ENCODE measurements at places on chromosomes 12 and 14.

- DNase-seq: no peak
Measured at GRCh38 chr12:15861404-15861803, 20.8 kb upstream of the STRAP start.

- no peak for DNase-seq
Measured at GRCh38 chr12:4051596-4051995, 178.4 kb upstream of the PARP11 start.

DNA sequence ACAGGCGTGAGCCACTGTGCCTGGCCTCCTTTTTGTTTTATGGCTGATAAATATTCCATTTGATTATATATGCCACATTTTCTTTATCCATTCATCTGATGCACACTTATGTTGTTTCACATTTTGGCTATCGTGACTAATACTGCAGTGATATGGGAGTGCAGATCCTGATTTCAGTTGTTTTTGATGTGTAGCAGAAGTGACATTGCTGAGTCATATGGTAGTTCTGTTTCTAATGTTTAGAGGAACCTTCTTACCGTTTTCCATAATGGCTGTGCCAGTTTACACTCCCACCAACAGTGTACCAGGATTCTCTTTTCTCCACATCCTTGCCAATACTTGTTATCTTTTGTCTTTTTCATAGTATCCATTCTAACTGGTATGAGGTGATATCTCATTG, 235.9 kb downstream of the ERC1 start:
- no peak for DNase-seq

GRCh38 chr14:61296719-61297502, 15.8 kb upstream of the TMEM30B start:
- no peak for DNase-seq
